Stimulated activated CD4-positive, alpha-beta T cell treated with anti-CD3 and anti-CD28 coated beads, Interleukin-1b, Interleukin-23, amount 100 ng/mL, for 1 hour (primary cell): ENCODE measurements at places on chromosomes 7 and 10.

- no peak for DNase-seq
Measured at GRCh38 chr10:100325158-100325557, 4.9 kb downstream of the PKD2L1 start.

DNA sequence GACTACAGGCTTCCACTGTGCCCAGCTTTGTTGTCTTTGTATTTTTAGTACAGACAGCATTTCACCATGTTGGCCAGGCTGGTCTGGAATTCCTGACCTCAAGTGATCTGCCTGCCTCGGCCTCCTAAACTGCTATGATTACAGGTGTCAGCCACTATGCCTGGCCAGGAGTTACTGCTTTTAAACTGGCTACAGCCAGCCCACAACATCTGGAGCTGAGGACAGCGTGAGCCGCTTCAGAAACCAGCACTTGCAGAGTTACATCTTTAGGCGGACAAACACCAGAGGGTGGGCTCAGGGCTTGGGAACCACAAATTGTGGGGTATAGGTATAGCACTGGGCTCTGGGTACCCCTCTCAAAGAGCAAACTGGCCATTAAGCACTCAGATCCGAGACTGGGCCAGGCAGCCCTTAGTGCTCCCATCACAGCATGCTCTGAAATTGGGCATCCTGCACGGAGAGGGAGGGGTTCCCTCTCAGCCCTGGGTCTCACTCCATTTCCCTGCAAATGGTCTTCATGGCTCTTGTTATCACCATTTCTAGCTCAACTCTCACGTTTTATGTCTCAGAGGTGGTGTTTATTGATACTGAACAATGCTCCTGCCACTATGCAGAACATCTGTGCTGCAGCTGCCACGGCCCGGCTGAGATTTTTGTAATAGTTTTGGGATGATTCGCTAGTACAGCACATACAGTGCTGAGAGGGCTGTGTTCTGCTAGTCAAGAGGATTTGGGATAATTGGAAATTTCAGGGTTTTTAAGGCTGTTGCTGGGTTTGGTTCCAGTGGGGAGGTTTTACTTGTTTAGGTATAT, 146.4 kb upstream of the LYZL2 start:
- no peak for DNase-seq

DNA sequence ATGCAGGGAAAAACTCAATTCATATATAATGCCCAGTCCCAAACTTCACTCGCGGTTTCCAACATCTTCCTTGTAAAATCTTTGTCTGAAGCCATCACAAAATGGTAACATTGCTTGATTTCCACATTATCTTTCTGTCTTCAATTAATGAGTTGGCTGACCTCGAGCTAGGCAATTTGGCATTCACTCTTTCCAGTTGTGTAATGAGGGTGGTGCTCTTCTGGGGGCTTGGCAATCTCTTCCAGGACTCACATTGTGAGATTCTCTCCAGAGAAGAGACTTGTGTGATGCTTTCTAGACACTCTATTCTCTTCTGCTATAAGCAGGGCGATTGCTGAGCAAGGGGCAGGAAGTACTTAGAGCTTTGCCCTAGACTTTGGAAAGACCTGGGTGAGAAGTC, 179.5 kb downstream of the JCAD start:
- no peak for DNase-seq

GRCh38 chr10:80443531-80443974, 10.6 kb upstream of the TSPAN14 start:
- no peak for DNase-seq

DNA sequence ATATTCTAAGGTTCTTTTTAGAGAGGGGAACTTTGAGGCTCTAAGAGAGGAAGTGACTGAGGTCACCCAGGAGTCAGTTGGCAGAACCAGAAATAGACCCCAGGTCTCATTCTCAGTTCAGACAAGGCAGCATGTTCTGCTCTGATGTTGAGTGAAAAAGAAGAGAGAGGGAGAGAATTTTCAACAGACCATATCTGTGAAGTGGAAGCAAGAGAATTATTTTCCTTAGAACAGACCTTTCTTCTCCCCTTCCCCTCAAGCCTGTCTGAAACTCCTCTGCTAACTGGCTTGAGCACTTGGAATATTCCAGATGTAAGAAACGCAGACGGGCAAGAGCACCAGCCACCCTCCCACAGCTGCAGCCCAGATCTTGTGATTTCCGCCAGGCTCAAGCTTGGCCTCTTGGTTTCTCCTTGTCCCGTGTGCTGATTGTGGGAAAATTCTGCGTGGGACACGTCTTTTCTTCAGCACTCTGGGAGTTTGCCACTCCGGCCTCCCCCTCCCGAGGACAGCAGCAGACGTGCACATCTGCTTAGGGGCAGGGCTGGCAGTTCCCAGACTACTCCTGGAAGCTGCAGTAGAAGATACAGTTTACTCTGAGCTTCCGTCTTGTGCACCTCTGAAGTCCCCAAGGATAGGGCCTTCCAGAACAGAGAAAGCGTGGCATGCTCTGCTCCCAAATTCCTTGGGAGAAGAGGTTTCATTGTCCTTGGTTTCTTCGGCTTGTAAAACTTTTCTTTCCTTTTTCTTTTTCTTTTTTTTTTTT, 22.7 kb upstream of the IKZF1 start:
- no peak for DNase-seq

DNA sequence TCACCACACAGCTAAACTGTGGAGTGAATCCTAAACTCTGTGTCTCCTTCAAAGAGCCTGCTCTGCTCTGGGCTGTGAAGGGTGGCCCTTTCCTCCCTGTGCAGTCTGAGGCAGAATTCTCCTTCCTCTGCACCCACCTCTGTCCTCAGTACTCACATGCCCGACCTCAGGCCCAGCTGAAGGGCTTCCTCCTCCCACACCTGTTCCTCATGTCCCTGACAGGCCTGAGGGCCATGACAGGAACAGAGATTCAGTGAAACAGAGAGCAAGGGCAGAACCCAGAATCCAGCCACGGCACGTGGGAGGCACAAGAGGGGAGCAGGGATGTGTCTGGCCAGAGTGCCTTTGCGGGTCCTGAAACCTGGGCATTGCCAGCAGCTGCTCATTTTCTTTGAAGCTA, 13.9 kb downstream of the CREB3L2 start:
- no peak for DNase-seq

- no peak for DNase-seq
Measured at GRCh38 chr10:121819049-121819448, 108.8 kb downstream of the ATE1 start.

GRCh38 chr7:134374291-134374690, 57.6 kb upstream of the SLC35B4 start:
- DNase-seq: no peak

GRCh38 chr7:150727381-150727780, 9.8 kb upstream of the GIMAP5 start:
- DNase-seq: no peak

DNA sequence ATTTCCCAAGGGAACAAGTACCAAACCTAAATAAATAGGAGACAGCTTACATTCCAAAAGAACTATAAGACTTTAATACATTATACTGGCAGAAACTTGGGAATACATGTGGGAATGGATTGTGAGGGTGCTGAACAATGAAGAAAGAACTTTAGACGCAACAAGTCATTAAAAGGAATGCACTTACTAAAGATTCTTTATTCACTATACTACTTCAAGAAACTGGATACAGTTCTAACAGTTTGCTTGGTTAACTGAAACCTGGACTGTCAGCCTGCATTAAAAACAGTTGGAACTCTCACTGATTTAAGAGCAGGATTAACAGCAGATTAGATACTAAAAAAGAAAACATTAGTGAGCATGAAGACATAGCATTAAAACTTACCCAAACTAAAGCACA, 12.0 kb downstream of the CACUL1 start:
- no peak for DNase-seq

DNA sequence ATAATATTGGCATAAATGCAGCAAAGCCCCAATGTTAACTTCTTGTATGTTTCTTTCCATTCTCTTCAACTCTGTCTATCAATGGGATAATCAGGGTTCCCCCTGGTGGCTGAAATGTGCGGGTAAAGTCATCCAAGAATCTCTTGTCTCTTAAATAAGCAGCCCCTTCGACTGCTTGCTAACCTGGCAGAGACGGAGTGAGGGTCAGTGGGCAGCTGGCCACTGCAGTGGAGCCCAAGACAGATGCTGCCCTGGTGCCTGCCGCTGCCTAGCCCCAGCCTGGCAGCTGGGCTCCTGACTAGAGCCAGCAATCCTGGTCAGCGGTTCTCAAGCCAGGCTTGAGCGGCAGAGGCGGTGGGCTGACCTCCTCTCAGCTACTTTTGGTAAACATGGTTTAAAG, 248.9 kb downstream of the COBL start:
- no peak for DNase-seq
